H7 (cell line): ENCODE measurements at places on chromosomes 1 and 21.
A peak's percentile ranks its signal among the peaks of the same experiment; 100 is the strongest.

DNA sequence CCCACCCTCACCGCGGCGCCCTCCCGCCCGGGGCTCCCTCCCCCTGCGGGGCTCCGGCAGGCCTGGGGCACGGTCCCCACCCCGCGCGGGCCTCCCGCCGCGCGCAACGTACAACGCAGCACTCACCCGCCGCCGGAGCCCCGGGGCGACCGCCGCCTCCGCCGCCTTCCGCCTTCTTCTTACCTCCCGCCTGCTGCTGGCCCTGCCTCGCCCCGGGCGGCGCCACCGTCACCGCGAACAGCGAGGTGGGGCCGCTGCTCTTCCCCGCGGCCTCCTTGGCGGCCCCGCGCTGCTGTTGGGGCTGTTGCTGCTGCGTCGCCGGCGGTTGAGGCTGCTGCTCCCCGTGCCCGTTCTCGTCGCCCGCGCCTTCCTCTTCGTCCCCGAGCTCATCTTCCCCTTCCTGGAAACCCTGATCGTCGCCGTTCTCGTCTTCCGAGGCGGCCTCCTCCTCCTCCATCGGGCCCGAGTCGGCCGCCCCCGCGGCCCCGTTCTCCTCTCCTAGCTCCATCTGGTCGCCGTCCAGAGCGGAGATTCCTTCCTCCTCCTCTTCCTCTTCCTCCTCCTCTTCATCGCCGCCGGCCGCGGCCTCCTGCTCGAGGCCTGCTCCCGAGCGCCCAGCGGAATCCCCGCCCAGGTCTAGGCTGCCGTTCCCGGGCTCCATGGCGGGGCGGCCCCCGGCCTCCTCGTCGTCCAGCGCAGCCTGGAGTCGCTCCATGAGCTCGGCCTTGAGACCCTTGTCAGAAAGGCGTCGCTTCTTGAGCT is 671 bp downstream of the HNRNPU start:
- no peak for DNase-seq

- DNase-seq = no peak
Observed at GRCh38 chr21:24289539-24289938, 1317.7 kb downstream of the MRPL39 start.

GRCh38 chr1:25680701-25681100 is 64.1 kb downstream of the MAN1C1 start:
- no peak for DNase-seq

- no peak for DNase-seq
Observed at GRCh38 chr1:23421753-23422240, 2.8 kb downstream of the TCEA3 start.

DNA sequence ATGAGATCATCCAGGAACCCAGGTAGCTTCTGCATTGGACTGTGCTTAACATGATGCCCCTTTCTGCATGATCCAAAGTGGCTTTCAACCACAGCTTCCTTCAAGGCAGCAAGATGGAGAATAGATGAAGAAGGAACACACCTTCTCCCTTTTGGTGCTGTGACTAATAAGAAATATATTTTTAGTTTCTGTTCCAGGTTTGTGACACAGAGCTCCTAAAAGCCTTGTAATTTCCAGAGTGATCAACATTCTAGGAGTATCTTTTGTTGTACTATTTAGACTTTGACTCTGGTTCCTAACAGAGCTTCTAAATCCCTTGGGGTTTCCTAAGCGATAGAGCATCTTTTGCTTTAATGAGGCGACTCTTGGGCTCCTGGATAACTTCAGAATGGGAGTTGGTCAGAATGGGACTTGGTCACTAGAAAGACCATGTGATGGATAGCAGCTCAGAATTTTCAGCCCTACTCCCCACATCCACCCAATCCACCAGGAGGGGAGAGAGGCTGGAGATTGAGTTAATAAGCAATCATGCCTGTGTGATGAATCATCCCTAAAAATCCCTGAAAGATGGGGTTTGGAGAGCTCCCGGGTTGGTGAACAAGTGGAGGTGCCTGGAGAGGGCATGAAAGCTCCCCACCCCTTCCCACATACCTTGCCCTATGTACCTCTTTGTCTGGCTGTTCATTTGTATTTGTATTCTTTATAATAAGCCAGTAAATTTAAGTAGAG is 134.8 kb downstream of the FGGY start:
- DNase-seq = no peak

GRCh38 chr1:148389027-148389339 is 94.1 kb downstream of the PPIAL4G start:
- DNase-seq = no peak

GRCh38 chr1:200328379-200328778 is 81.5 kb downstream of the ZNF281 start:
- DNase-seq = no peak

DNA sequence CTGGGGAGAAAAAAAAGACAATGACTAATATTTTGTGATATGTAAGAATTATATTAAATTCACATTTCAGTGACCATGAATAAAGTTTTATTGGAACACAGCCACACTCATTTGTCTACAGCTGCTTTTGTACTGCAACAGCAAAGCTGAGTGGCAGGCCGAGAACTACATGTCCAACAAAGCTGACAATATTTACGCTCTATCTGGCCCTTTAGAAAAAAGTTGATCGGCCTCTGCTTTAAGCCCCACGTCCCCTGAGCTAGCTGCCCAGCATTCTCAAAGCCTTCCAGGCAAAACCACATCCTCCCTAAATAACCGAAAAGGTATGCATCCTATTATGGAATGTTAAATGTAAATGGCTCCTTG is 8.6 kb downstream of the SLC2A1 start:
- DNase-seq = no peak

DNA sequence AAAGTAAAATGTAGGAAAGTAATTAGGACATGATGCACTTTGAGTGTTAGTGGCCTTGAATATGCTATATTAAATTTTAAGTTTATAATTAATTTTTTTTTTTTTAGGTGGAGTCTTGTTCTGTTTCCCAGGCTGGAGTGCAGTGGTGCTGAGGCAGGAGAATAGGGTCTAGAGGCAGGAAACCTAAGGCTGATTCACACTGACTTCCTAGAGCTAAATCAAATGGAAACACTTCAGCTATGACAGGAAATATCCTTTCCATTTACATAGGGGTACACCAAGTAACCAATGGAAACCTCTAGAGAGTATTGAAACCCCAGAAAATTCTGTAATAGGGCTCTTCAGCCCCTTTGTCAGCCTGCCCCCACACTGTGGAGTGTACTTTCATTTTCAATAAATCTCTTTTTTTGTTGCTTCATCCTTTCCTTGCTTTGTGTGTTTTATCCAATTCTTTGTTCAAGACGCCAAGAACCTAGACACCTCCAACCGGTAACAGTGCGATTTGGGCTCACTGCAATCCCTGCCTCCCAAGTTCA is 17.9 kb upstream of the THRAP3 start:
- no peak for DNase-seq

GRCh38 chr1:1135339-1136136 is 19.6 kb upstream of the C1orf159 start:
- DNase-seq = no peak

GRCh38 chr1:218344814-218345672 is at the start of gene TGFB2:
TGFB2 (plus strand) TSS chr1:218345336; CDS start chr1:218346702, 1,366 bp downstream.
- peak; percentile 60 for DNase-seq

DNA sequence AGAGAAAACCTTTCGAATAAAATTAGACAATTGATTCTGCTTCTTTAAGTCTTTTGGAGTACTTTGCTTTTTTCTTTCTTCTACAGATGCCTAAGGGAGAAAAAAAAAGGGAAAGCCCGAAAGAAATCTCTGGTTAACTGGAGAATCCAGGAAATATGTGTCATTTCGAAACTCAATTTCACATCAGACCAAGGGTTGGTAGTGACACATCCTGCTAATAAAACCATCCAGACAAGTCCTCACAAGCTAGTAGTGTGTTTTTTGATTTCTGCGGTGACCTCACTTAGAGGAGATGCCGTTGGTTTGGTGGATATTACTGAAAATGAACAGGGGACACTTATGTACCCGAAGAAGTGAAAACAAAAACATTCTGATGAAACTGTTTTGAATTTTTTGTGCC is 726.5 kb upstream of the ADAMTS5 start:
- no peak for DNase-seq

DNA sequence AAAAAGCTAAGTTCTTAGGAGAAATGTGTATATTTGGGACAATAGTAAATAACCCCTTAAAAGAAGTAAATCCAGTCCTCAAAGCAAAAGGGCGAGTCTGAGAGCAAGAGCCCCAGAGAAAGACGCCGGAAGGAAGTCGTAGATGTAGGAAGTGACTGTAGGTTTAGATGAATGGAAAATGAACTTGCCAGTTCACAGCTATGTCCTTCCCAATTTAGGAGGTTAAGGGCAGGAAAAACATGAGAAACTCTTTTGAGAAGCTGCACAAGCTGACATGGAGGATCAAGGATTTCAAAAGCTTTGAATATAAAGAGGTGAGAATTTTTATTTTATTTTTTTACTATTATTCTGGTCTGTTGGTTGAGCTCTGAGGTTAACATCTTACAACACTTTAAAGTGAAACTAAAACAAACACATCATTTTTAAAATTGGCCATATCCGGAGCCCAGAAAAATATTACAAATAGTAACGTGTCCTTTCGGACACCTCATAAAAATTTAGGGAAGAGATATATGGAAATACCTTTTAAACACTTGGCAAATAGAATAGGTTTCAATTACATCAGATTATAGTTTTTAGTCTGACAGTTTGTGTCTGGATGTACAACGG is 1178.6 kb downstream of the MRPL39 start:
- DNase-seq = no peak

DNA sequence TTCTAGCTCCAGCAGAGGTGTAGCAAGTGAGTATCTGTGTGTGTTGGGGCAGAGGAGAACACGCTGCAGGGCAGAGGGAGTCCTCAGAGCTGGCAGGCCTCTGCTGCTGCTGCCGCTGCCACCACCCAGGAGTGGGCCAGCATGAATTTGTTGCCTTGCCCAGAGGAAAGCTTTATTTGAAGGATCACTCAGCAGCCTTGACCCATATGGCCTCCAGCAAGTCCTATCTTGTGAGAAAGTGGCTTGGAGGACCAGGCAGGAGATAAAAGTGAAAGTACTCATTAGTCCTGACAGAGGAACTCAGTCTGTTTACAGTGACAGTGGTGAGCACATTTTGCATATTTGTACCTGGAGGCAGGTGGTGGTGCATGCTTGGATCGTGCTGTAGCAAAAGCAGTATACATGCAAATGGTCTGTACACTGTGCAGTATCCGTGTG is 3.1 kb downstream of the TRAF5 start:
- DNase-seq = no peak

GRCh38 chr21:43786300-43786806 is 3.0 kb upstream of the RRP1 start:
- DNase-seq = no peak

GRCh38 chr1:114118351-114118990 is 35.2 kb downstream of the SYT6 start:
- DNase-seq = peak; percentile 87

- peak; percentile 89 for DNase-seq
Observed at GRCh38 chr21:36692835-36693488, 6.0 kb upstream of the SIM2 start.

DNA sequence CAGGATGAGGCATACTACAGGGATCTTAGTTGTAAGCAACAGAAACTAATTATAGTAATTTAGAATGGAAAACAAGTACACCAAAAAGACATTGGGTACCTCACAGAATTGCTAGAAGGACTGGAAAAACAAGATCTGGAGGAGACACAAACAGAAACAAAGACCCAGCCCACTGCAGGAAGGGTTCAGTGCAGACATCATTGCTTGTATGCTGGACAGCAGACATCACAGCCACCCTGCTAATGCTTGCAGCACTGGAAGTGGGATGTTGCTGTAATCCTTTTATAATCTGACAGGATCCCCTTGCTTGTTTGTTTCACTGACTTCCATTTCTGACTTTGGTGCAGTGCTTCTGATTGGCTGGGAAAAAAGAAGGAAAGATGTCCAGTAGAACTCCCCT is 111.4 kb upstream of the ZNF678 start:
- no peak for DNase-seq

DNA sequence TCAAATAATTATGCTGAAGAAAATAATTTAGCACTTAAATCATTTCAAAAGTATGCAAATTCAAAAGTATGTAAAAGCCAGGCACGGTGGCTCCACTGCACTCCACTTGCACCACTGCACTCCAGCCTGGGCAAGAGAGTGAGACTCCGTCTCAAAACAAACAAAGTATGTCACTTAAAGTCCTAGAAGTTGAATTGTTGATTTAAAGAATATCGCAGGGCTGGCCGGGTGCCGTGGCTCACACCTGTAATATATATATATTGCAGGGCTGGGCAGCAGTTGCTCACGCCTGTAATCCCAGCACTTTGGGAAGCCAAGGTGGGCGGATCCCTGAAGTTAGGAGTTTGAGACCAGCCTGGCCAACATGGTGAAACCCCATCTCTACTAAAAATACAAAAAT is 8.8 kb upstream of the SETDB1 start:
- DNase-seq = no peak

DNA sequence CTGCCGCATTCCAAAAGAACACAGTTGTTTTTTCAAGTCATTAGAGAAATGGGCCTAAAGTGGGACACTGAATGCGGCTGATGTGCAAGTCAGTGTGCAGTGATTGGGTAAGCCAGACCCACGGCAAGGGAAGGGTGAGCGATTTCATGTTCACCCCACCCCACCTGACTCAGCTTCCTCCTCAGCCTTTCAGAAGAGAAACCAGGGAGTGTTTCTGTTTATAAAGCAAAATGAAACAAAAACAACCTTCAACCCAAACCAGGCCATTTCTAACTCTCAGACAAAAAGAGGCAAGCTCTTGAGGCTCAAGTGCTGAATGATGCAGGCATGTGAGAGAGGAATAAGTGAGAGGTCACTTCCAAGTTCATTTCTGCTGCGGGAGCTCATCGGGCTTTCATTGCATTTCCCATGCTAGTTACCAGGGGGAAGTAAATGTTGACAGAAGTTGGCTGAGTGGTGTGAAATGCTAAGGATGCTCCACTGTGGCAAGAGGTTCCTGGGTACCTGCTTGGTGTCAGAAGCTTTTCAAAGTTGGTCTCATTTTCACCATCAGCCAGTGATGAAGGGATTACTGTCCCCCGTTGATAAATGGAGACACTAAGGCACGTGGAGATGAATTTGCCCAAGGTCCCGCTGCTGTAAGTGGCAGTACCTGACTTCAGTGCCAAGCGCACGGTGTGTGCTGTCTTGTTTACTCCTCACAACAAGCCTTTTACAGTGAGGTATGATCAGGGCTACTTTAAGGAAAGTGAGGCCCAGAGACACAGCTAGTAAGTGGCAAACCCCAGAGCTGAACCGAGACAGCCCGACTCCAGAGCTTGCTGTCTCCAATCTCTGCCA is 29.1 kb downstream of the STPG1 start:
- no peak for DNase-seq
